A549 treated with AZD2906 at 1 μM for 4 hours (cell line): ENCODE measurements at places on chromosomes 3 and 15. TPM values are rescaled to one million over a fixed set of nuclear protein-coding genes. Genes with fewer than 3 reads are reported as not detected.

The PCSK6 gene
- 12.0 to 14.0 TPM (median 13.7 TPM) in 5 replicates for total RNA-seq

The MAPKAPK3 gene
- total RNA-seq = 24.9 to 28.4 TPM (median 27.6 TPM) in 5 replicates

The ZKSCAN7 gene
- not detected in 5 replicates for total RNA-seq

The CFAP100 gene
- not detected in 5 replicates for total RNA-seq

The GPR149 gene
- not detected in 5 replicates for total RNA-seq

The CTNNB1 gene
- 166 to 233 TPM (median 175 TPM) in 5 replicates for total RNA-seq

The CD86 gene
- 0.07 TPM in 1 of 5 replicates, not detected in the others for total RNA-seq

The MYO5C gene
- total RNA-seq = 4.8 to 6.6 TPM (median 5.9 TPM) in 5 replicates

The CILP gene
- 0.40 to 0.60 TPM (median 0.46 TPM) in 5 replicates for total RNA-seq

The WNT7A gene
- total RNA-seq = 0.03 to 0.09 TPM (median 0.06 TPM) in 4 of 5 replicates, not detected in the other

The TICRR gene
- 10.5 to 12.4 TPM (median 11.6 TPM) in 5 replicates for total RNA-seq

The EIF2B5 gene
- total RNA-seq = 26.0 to 28.5 TPM (median 26.6 TPM) in 5 replicates
